ENCODE measurements at places on chromosomes 4 and X.

DNA sequence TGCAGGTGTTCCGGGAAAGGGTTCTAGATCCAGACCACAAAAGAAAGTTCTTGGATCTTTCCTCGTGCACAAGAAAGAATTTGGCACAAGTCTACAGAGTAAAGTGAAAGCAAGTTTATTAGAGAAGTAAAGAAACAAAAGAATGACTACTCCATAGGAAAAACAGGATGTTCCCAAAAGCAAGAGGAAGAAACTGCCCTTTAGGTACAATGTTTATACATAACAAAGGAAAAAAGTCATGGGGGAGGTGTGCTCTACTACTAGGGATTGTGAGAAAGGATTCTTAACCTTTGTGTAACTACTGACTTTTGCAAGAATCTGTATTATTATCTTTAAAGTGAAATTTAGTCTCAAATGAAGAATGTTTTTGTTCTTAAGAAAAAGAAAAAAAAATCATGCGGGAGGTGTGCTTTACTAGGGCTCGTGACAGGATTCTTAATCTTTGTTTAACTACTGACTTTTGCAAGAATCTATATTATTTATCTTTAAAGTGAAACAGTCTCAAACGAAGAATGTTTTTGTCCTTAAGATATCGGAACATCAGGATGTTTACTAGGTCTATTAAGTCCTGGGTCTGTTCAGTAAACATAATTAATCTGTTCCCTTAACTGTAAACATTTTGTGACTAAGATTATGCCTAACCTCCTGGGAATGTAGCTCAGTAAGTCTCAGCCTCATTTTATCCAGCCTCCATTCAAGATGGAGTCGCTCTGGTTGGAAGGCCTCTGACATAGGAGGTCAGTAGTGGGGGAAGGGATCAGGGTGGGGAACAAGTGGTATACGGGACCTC is 110.4 kb upstream of the BEND4 start:
- DNase-seq = no peak

GRCh38 chr4:108313546-108314339 is 145.0 kb upstream of the LEF1 start:
- DNase-seq = no peak

- no peak for DNase-seq
These were observed 243.8 kb downstream of the ADAMTS3 start for GRCh38 chr4:72325215-72325614.

DNA sequence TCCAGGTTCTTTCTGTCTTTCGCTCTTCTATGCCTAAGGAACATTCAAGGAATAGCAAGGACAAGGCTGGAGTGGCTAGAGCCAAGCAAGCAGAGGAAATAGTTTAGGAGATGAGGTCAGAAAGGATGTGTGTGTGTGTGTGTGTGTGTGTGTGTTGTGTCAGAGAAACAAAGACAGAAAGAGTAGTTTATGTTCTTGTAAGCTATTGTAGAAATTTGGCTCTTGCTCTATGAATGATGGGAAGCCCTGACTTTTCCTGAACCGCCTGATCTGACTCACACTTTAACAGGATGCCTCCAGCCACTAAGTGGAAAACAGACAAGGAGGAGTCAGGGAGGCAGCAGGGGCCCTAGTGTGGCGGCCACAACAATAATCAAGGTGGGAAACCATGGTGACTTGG is 39.7 kb downstream of the LGI2 start:
- DNase-seq = no peak

GRCh38 chr4:140291259-140291658 is 82.2 kb upstream of the SCOC start:
- DNase-seq = no peak

DNA sequence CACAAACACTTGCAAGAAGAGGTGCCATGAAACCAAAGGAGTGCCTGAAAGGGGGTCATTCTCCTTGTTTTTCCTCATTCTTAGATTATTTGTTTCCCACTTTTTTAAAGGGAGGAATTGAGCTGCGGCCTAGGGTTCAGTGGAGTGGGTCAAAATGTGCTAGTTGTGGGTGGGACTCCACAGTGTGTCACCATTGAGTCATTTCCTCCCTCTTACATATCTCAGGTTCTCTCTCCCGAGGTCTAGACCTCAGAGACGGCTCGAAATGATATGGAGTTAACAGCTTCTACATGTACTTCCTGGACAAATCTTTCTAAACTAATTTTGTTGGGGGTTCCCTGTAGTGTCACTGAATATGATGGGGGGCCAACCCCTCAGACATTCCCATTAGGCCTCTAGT is 328.4 kb upstream of the SPANXN1 start:
- no peak for DNase-seq

DNA sequence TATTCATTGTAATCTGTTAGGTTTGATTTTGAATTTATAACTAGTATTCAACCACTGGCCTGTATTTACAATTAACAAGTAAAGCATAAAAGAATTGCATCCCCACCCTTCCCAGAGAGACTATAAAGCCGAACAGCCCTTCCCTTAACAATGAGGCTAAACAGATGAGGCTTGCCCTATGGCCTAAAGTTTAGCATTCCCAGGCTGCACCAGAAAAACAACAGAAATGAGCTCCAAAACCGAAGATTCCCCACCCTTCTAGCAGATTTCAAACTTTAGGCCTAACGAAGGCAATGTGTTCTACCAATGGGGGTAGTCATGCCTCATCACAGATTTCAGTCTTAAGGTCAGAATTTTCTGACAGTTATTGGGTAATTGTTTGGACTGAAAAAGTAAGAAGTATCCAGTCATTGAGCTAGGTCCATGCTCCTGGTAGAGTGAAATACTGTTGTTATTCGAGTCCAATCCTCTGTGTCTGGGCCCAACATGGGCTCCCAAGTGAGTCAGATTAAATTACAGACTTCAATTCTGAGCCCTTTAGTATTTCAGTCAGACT is 197.6 kb downstream of the ANTXR2 start:
- DNase-seq = no peak

GRCh38 chrX:48021026-48021900 is 14.5 kb downstream of the SPACA5 start:
- peak; percentile 71 for DNase-seq

DNA sequence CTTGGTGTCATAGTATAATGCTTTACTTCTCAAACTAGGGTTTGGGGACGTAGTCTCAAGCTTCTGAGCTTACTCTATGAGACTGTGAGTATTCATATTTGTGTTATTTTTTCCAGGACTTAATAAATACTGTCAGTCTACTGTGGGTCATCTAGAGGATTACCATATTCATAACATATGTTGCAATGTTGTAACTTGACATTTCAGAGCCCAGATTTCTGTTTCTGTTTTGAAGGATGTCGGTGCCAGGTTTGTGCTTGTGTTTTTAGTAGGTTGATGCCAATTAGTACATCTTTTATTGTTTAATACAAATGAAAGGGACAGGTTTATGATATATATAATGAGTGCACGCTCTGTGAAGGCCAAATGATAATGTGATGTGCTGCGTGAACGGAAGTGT is 69.6 kb downstream of the SPANXN4 start:
- no peak for DNase-seq

DNA sequence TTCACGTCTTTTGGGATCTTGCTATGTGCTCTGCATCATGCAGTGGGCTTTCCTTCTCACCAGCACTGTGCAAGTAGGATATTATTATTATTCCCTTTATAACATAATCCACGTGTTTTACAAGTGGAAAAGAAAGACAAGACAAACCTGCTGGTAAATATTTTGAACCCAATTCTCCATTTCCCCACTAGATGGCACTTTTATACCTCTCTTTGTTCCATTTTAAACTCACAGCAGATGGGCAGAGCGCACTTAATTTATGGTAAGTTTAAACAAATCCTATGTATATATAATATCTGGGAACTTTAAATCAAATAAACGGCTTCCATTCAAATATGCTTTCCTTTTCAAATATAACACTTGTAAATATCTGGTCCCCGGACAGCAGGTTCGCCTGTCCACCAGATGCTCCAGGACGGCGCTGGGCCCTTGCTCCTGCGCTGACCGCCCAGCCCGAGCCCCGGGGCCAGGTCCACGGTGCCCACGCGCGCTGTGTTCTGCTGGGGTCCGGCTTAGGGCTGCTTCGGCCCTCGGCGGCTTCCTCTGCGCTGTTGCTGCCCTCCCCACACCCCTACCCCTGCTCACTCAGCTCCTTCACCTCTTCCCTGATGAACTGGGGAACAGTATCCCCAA is 31.1 kb downstream of the F11 start:
- peak; percentile 31 for DNase-seq

DNA sequence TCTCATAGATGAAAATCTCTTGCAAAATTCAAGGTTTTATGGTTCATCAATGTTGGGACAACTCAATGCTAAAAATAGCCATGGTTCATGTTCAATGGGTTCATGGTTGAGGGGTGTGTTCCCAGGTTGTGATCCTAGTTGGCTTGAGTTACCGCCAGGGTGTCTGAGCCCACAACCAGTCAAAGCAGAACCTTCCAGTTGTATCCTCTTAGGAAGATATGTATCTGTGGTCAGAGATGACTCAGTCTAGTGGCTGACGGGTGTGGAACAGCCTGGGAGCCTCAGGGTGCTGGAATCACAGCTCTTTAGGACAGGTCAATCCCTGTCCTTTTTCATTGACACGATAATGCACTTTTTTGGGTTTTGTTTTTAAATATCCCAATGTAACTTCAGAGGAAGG is 192.3 kb upstream of the NR3C2 start:
- no peak for DNase-seq

DNA sequence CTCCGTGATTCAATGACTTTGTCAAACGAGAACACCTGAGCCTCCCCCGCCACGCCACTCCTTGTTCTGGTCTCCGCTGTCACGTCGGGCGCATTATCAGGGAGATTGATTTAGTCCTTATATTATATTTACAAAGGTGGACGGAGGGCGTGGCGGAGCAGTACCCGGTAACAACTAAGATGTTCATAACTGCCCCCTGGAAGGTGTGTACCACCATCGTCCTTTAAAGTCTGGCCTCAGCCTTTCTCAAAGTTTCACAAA is 284.2 kb downstream of the PACRGL start:
- no peak for DNase-seq

DNA sequence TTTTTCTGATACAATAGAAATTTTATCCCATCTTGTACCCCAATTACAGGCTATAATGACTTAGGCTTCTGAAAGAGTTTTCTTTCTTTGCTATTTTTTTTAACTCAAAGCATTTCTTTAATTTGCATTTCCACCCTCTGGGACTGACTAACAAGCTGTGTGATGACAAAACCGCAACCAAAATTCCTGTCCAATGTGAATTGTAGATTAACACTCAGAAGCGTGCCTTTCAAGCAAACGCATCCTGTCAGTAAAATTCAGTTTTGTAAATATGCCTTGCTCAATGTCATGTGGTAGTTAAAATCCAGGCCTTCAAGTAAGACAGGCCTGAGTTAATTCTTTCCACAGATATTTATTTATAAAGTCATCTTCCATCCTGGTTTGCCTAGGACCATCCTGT is 50.3 kb downstream of the STK32B start:
- DNase-seq = peak; percentile 31

DNA sequence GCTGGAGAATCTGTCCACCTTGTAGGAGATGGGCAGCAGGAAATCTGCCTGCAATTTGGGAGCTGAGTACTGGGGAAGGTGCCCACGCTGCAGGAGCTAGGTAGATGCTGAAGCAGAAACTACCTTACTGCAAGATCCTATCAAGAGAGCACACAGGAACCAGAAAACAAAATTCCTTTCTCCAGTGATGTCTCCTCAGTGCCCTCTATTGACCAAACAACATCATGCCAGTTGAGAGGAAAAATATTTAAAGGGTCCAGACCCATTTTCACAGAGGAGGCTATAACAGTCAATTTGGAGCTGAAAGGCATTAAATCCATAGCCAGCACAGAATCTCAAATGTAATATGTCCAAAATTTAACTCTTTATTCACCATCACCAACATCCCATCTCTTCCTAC is 406.8 kb downstream of the SLITRK2 start:
- DNase-seq = no peak

DNA sequence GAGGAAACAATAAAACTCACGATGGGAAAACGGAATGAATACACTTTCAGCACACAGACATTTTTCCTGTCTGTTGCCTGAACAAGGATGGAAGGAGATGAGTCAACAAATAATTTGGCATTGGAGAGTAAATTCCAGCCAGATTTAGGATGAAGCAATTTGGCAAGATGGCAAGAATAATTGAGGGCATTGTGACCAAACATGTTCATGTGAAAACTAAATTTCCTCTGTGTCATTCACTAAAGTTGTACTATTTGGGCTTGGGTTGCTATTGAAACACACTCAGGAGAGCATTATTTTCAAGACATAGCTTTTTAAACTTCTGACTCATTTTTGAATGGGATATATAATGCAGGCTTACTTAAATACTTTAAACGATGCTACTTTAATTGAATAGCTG is 1614.4 kb downstream of the PCDH19 start:
- DNase-seq = peak; percentile 4

GRCh38 chr4:3251691-3252479 is 2.9 kb downstream of the MSANTD1 start:
- no peak for DNase-seq

- no peak for DNase-seq
These were observed 172.8 kb upstream of the EDNRA start for GRCh38 chr4:147307896-147308674.

DNA sequence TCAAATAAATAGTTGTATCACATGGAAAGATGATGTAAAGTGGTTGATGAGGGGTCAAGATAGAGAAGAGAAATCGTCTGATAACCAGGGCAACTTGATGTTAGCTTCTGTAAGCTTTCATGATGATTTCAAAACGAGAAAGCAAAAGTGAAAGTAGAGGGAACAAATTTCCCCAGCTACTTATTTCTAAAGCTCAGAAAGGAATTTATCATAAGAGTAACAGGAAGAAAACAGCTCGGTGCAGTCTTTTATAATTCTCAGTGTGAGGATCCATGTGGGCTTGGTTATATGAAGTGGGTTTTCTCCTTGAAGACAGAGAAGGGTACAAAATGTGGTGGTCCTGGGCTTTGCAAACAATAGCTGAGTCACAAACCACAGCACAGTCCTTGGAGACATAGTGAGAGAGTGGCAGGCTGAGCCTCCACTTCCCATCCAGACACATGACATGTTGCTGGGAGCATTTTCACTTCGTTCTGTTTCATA is 32.1 kb upstream of the GLRA2 start:
- no peak for DNase-seq

- DNase-seq = no peak
These were observed 638.9 kb downstream of the SMARCA1 start for GRCh38 chrX:128884430-128884829.

Measured in fibroblast of skin of left biceps (primary cell).